ENCODE measurements at places on chromosomes 5 and 9.

DNA sequence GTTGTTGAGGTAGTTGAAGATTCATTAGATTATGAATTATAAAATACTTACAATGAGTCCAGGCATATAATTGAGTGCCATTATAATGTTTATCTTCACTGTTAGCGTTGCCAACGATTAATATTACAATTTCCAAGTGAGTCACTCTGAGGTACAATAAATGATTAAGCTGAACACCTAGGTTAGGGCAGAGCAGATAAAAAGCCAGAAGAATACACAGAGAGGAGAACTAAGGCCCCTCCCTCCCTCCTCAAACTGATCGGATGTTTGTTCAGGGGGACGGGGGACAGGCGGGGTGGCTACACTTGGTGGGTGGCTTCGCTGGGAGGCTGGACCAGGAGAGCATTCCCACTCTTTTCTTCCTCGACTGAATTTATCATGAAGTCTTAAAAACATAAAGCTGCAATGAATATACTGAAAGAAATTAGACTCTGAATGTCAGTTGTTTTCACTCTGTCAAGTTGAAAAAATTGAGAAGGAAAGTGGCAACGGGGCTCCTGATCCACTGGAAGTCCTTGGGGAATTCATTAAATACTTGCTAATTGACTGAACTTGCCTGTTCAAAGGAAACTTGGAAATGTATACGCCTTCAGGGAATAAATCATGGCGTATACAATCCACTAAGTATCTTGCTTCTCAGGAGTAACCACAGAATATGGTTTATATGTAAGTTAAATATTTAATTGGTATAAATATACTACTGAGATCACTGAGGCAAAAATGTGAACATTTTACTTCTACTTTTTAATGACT lies 198.1 kb downstream of the TSSK1B start:
- DNase-seq: no peak

GRCh38 chr9:36320466-36320865 lies 62.2 kb upstream of the GNE start:
- no peak for DNase-seq

DNA sequence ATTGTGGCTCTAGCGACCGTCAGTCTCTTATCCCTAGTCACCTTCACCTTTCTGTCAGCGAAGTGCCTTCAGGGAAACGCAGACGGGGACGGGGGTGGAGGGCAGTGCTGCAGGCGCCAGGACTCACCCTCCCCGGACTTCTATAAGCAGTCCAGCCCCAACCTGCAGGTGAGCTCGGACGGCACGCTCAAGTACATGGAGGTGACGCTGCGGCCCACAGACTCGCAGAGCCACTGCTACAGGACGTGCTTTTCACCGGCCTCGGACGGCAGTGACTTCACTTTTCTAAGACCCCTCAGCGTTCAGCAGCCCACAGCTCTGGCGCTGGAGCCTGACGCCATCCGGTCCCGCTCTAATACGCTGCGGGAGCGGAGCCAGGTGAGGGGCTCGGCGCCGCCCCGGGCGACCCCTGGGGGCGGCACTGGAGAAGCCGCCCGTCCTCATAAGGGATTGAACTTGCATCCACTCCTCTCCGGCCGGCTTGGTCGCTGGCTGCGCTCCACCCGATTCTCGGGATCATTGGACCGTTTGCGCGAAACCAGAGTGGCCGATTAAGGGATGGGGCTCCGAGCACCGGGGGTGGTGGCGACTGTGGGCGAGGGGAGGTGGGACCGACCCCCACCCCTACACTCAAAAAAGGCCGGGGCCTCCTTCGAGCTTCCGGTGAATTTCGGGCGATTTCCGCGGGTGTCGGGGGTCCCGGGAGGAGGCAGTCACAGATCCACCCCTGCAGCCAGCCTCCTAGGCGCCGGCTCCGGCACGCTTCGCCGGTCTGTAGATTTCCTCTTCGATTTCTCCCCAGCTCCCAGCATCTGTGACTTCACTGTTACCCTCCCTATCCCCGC lies 2.7 kb downstream of the PCDHGC5 start:
- DNase-seq: no peak

DNA sequence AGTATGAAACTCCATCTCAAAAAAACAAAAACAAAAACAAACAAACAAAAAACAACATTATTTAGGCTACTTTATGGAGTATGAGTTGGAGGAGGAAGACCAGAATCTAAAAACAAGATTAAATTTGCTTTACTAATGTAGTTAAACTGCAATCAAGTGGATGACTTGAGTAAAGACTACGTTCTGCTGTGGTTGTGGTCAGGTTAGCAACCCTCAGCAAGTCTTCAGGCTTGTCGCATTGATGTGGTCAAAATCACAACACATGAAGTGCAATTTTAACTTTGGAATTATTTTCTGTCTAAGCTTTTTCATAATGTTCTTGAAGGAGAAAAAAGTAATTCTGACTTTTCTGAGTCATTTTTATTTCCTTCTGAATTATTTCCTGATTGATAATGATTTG lies 43.1 kb downstream of the PDE6A start:
- DNase-seq: no peak

- no peak for DNase-seq
These were observed 642.1 kb downstream of the KCTD16 start for GRCh38 chr5:144812763-144813162.

GRCh38 chr9:35508069-35508468 lies 18.2 kb downstream of the RUSC2 start:
- DNase-seq: no peak

- no peak for DNase-seq
These were observed 232.0 kb upstream of the ANKRD55 start for GRCh38 chr5:56464935-56465768.

- DNase-seq: no peak
These were observed 7.6 kb upstream of the ZNF474 start for GRCh38 chr5:122121479-122122465.

DNA sequence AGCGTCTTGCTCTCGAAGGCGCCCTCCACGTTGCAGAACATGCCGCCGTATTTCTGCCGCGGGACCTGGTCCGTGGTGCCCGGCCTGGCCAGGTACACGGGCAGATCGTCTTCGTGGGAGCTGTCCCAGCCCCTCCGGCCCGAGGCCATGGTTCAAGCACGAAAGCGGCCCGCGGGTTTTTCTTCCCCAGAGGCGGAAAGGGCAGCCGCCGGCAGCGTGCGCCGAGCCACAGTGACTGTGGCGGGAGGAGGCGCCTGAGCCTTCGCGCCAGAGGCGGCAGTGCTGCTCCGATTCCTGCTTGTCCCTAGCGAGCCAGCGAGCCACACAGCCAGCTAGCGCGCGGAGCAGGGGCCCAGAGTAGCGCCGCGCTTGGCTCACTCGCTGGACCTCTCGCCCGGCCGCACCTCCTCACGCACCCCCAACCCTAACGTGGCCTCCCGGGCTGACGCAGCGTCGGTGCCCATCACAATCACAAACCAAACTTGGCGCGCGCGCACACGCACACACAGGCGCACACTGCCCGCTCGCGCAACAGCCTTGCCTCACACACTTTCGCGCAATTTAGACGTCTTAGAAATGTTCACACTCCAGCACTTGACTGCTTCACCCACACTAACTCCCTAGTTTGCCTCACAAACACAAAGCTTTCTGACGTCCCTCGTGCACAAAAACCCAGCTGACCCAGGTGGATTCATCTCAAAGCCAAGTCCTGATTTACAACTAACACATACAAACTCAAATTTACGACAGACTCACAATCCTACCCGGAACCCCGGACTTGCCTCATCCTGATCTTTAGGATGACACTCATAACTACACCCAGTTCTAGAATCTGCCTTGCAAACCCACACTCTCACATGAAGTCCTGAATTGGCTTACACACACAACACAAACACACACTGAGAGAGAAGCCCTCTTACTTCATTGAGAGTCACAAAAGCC lies at the start of gene DPYSL3:
Gene DPYSL3 (minus strand): TSS at position 359 of the 942 bp plus-strand sequence. CDS start 210 bp downstream, at position 149.
- DNase-seq: peak; percentile 78

DNA sequence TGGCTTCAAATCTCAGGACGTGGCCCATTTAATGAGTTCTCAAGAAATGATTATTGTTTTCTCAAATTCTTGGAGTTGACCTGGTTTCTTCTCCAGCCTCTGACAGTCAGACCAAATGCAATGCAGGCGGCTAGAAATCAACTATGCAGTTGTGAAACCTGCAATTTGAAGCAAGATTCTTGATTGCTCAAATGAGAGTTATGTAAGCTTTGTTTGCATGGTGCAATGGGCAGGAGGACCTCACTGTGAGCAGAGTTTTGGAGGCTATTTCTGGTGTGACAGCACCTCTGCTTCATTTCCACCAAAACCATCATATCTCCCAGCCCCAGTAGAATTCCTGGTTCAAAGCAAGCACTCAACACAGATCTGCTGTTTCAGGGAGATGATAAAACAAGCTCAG lies 500.0 kb upstream of the KLF4 start:
- no peak for DNase-seq

GRCh38 chr5:88108490-88109279 lies 160.0 kb downstream of the TMEM161B start:
- no peak for DNase-seq

DNA sequence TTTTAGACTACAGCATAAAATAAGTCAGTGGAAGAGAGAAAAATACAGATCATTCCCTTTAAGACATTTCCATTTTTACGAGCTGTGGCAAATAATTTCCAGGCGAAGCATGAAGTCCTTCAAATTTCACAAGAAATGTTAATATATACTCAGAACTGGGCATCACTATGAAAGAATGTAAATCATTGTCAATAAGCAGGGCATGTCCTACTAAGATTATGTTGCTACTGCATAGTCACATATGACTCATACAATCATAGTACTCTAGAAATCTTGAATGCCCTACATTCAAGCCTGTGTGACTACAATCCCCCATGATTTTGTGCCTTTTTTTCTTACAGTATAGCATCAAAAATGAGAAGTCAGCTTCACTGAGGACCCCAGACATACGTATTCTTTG lies 485.2 kb upstream of the FTMT start:
- DNase-seq: no peak

DNA sequence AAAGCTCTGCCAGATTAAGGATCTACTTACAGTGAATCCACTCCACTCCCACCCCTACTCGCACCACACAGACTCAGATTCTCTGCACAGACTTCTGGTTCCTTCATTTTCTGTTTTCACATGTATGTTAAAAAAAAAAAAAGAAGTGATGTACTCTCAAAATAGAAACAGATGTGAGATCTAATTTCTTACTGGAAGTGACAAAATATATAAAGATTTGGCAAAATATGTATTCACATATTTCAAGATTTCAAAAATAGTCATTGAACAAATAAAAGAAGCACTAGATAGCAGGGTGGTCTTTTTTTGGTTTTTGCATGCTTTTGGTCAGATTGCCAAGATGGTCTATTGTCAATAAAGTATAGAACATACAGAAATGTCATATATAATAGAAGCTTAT lies 379.2 kb downstream of the TMEM167A start:
- no peak for DNase-seq

GRCh38 chr5:155008669-155009068 lies 4.9 kb upstream of the KIF4B start:
- DNase-seq: no peak

GRCh38 chr5:56670916-56671315 lies 144.4 kb upstream of the MAP3K1 start:
- no peak for DNase-seq

GRCh38 chr5:17354265-17354664 lies 136.8 kb downstream of the BASP1 start:
- DNase-seq: no peak

DNA sequence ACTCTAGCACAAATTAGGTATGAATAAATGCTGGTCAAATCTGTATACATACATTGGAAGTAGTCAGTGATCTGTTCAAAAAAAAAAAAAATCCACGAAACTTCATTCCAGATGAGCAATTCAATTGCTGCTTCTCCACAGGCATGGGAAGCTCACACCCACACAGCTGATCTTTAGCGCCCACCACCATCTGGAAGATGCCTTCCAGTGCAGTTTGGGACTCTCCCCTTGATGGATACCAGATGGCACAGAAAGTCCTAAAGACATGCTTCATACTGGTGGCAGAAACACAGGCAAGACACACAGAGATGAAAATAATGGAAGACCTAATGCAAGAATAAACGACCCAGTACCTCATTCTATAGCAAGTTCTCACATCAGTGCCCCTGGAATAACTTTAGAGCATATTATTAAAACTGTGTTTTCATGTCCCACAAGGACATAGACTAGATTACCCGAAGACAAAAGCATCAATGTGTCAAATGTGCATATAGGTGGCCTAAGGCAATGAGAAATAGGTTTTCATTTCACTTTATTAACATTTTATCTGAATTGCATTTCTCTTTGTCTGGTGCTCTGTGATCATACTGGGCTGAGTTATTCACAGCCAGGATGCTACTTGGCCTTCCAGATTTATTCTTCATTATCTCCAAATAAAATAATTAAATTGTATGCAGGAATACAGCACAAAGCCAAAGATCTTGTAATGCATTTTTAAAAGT lies 135.4 kb upstream of the TAS2R1 start:
- DNase-seq: peak; percentile 88

DNA sequence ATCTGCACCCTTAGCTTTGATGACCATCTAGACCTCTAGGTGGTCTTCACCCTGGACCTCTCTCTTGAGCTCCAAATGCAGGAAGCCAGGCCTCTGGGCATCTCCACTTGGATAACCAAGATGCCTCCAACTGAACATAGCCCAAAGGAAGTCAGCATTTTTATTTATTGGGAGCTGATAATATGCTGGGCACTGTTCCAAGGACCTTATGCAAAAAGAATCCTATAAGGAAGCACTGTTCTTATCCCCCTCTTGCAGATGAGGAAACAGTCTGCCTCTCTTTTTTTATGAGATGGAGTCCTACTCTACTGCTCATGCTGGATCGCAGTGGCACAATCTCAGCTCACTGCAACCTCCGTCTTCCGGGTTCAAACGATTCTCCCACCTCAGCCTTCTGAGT lies 219.9 kb downstream of the CDK5RAP2 start:
- DNase-seq: no peak

GRCh38 chr9:32171339-32171738 lies 213.1 kb upstream of the ACO1 start:
- no peak for DNase-seq

DNA sequence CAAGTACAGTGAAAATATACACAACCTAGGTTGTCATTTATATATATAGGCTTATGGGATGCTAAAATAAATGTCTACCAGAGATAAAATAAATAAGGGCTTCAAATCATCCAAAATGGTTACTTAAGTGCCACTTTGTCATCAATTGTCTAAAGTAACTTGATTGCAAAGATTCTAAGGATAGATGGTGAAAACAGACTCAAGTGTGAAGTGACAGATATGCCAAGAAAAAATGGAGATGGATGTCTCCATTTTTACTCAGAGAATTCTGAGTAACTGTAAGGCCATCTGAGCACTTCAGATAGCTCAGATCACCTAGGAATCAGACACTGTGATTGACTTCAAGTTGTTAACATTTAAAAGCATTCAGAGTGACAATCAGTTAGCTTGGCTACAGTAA lies 824.3 kb downstream of the PRELID2 start:
- DNase-seq: peak; percentile 75

DNA sequence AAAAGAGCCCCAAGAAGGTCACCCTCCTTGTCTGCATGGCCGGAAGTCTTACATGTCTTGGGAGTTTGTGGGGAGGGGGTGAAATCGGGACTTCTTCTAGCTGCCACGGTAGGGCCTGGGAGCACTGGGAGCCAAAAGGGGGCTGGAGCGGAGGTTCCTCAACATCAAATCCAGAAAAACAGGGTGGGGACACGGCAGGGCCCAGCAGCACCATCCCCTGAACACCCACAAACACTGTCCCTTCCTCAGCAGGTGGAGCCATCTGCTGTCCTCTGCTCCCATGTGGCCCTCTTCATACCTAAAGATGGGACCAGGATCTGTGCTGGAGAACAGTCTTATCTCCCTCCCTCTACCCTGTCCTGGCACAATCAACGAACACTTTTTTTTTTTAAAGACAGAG lies 2.7 kb downstream of the TERT start:
- DNase-seq: no peak
